ENCODE measurements at places on chromosomes 12 and 14. TPM values are rescaled to one million over a fixed set of nuclear protein-coding genes. Genes with fewer than 3 reads are reported as not detected.
A peak's percentile ranks its signal among the peaks of the same experiment; 100 is the strongest.

TBX5 gene
- 38.4 TPM for total RNA-seq

RASSF9 gene
- total RNA-seq = 10.1 TPM

FAR2 gene
- total RNA-seq = 1.1 TPM

DNA sequence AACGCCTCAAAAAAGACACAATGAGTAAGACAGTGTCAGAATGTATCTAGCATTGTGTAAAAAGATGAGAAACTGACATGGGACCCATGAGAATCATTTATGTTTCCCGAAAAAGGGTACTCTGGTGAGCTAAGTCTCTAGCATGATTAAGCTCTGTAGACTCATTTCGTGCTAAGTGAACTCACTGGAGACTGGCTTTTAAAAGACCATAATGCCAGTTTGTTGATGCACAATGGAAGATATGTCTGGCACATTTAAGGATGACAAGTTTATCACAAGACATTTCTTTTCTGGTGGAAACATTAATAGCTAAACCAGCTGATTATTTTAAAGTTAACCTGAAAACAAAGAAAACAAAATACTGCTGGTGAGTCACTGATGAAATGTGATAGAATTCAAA is 233.5 kb downstream of the SLC2A13 start:
- H3K27ac ChIP-seq = no peak overlapping the region
- no peaks in the 10 kb centered on the region for H3K36me3 ChIP-seq
- H3K27me3 ChIP-seq = no peaks in the 10 kb centered on the region
- no peak overlapping the region for H3K4me3 ChIP-seq

GRCh38 chr12:56257071-56257470 is 1.1 kb downstream of the ANKRD52 start:
- peaks cover 26% of the 10 kb centered on the region for H3K4me1 ChIP-seq
- H3K27ac ChIP-seq = peak overlapping the region; percentile 74
- peaks cover 40% of the 10 kb centered on the region for H3K36me3 ChIP-seq
- DNase-seq = peak; percentile 0
- no peak overlapping the region for H3K4me3 ChIP-seq

MDM1 gene
- total RNA-seq = 5.6 TPM

GRCh38 chr12:95601091-95601961 is 50.0 kb upstream of the USP44 start:
- H3K27me3 ChIP-seq = no peaks in the 10 kb centered on the region
- H3K4me1 ChIP-seq = peaks cover 18% of the 10 kb centered on the region
- DNase-seq = no peak
- H3K36me3 ChIP-seq = no peaks in the 10 kb centered on the region

- H3K36me3 ChIP-seq = no peaks in the 10 kb centered on the region
- peaks cover 28% of the 10 kb centered on the region for H3K4me1 ChIP-seq
- DNase-seq = peak; percentile 59
- peak overlapping the region; percentile 83 for H3K27ac ChIP-seq
- H3K27me3 ChIP-seq = no peaks in the 10 kb centered on the region
- H3K4me3 ChIP-seq = peak overlapping the region; percentile 84
Measured at GRCh38 chr12:55931780-55932550, 1.0 kb downstream of the DGKA start.

DNA sequence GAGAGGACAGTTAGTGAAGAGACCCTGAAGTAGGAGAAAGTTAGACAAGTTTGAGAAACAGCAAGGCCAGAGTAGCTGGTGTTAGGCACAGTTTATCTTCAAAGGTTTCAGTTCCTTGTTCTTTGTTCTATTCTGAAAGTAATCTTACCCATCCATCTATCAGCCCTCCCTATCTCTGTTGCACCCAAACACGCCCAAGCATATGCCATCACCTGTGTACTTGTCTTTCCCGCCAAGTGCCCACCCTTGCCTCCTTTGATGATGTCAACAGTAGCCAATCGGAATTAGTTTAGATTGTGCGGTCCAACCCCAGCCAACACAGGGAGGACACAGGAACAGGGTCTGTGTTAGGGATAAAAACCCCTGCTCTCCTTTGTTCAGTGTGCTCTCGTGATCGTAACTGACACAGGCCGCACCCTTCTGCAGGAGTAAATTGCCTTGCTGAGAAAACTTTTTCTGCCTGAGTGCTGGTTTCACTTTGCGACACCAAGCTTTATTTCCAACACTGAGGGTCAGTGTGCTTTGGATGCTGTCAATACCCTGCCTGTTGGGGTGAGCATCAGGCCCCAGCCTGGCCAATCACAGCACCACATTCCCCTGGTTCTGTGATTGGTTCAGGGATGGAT is 4.7 kb upstream of the TMEM229B start:
- no peaks in the 10 kb centered on the region for H3K27me3 ChIP-seq
- H3K4me3 ChIP-seq = no peak overlapping the region
- DNase-seq = no peak
- H3K4me1 ChIP-seq = peaks cover 4% of the 10 kb centered on the region

GRCh38 chr12:46524778-46525177 is 152.2 kb upstream of the SLC38A2 start:
- H3K27me3 ChIP-seq = no peaks in the 10 kb centered on the region
- peak overlapping the region; percentile 70 for H3K27ac ChIP-seq
- no peaks in the 10 kb centered on the region for H3K36me3 ChIP-seq
- H3K4me1 ChIP-seq = peaks cover 50% of the 10 kb centered on the region
- no peak overlapping the region for H3K4me3 ChIP-seq

DNA sequence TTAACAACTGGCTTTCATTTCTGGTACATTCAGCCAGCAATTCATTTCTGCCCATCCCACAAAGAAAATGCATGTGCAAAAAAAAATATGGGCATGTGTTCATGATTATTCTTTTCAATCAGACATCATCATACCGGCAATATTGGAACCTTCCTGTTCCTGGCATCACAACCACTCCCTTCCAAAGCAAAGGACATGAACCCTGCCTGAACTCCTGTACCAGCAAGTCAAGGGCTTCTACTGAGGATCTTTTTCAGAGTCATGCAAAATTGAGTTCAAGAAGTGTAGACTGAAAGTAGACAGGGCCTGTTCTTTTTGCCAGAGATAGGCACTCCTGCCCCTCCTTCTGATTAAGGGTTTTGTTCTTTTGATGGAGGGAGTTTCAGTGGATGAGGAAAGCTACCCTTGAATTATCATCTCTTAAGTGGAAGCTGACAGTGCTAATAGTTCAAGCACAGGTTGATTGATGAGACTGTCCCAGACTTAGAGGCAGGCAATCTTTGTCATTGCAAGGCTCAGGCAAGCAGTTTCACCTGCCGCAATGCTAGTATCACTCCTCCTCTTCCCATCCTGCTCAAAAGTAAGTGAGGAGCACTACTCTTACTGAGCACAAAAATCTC is 22.3 kb upstream of the DIO2 start:
- no peak overlapping the region for H3K27ac ChIP-seq
- no peak overlapping the region for H3K4me3 ChIP-seq

GRCh38 chr14:101542391-101542790 is 18.9 kb upstream of the DIO3 start:
- H3K4me3 ChIP-seq = no peak overlapping the region
- no peak for DNase-seq
- no peaks in the 10 kb centered on the region for H3K36me3 ChIP-seq
- H3K27me3 ChIP-seq = no peaks in the 10 kb centered on the region
- no peak overlapping the region for H3K27ac ChIP-seq
- no peaks in the 10 kb centered on the region for H3K4me1 ChIP-seq

MMP17 gene
- total RNA-seq = 0.28 TPM

GRCh38 chr12:125734137-125734536 is 668.9 kb downstream of the AACS start:
- no peak for DNase-seq
- H3K27me3 ChIP-seq = no peaks in the 10 kb centered on the region
- H3K36me3 ChIP-seq = no peaks in the 10 kb centered on the region
- no peaks in the 10 kb centered on the region for H3K4me1 ChIP-seq
- H3K27ac ChIP-seq = no peak overlapping the region
- H3K4me3 ChIP-seq = no peak overlapping the region

ZDHHC22 gene
- not detected for total RNA-seq

SELPLG gene
- total RNA-seq = 14.3 TPM

AGAP2 gene
- total RNA-seq = 4.7 TPM

- H3K36me3 ChIP-seq = no peaks in the 10 kb centered on the region
- no peak for DNase-seq
- H3K4me3 ChIP-seq = no peak overlapping the region
- H3K27ac ChIP-seq = no peak overlapping the region
- peaks cover 24% of the 10 kb centered on the region for H3K27me3 ChIP-seq
Measured at GRCh38 chr12:77060136-77060882, 5.1 kb downstream of the E2F7 start.

GRCh38 chr14:76720382-76720813 is 40.9 kb upstream of the VASH1 start:
- H3K4me1 ChIP-seq = peaks cover 17% of the 10 kb centered on the region
- no peaks in the 10 kb centered on the region for H3K36me3 ChIP-seq
- H3K4me3 ChIP-seq = no peak overlapping the region
- peak; percentile 94 for DNase-seq
- H3K27ac ChIP-seq = peak overlapping the region; percentile 66

DNA sequence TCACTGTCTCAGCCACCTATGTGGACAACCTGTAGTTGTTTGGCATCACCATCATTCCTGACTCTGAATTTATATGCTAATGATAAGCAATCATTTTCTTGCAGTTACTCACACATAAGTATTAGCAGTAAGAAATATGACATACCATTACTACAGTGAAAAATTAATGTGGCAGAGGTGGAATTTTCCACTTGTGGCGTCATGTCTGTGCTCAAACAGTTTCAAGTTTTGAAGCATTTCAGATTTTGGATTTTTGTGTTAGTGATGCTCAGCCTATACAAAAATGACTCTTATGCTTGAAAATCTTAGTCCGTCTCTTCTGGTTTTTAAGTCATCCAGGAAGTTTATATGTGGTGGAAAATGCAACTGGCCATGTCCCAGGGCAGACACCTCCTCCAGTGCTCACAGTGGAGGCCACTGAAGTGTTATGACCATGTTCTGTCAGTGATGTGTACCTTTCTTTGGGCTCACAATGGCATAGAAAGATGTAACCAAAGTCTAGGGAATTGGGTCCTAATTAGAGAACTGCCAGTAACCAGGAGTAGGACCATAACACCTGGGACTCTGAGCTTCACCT is 220.6 kb downstream of the SYT1 start:
- H3K27me3 ChIP-seq = no peaks in the 10 kb centered on the region
- no peak for DNase-seq
- no peaks in the 10 kb centered on the region for H3K4me1 ChIP-seq
- H3K36me3 ChIP-seq = no peaks in the 10 kb centered on the region

DNA sequence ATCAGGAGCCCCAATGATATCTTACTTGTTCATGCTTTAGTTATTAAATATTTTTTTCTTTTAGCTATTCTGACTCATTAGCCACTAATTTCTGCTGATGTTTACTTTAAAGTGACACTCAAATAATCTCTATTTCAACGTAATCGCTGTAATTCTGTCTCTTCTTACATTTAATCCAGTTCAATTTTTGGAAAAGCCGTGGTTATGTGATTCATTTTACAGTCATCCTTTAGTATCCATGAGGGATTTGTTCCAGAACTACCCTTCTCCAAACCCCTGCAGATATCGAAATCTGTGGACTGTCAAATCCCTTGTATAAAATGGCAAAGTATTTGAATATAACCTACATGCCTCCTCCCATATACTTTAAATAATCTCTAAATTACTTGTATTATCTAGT is 1103.4 kb downstream of the LRFN5 start:
- H3K36me3 ChIP-seq = no peaks in the 10 kb centered on the region
- no peak for DNase-seq
- H3K27ac ChIP-seq = no peak overlapping the region
- no peaks in the 10 kb centered on the region for H3K27me3 ChIP-seq
- no peaks in the 10 kb centered on the region for H3K4me1 ChIP-seq

DNA sequence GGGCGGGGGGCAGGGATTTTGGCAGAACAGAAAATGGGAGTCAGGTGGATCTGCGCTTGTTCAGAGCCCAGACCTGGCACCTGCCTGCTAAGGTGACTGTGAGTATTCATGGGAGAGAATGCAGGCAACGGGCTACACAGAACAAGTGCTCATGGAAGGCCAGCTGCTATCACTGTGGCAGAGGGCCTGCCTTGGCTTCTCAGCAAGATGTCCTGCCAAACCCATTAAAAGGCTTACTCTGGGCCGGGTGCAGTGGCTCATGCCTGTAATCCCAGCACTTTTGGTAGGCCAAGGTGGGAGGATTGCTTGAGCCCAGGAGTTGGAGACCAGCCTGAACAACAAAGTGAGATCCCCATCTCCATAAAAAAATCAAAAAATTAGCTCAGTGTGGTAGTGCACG is 21.0 kb downstream of the DIO3 start:
- no peak for DNase-seq
- no peaks in the 10 kb centered on the region for H3K36me3 ChIP-seq
- H3K4me1 ChIP-seq = no peaks in the 10 kb centered on the region
- peaks cover 11% of the 10 kb centered on the region for H3K27me3 ChIP-seq
- no peak overlapping the region for H3K4me3 ChIP-seq

GRCh38 chr12:39935839-39936238 is 170.0 kb downstream of the SLC2A13 start:
- H3K27ac ChIP-seq = no peak overlapping the region
- no peaks in the 10 kb centered on the region for H3K27me3 ChIP-seq

DNA sequence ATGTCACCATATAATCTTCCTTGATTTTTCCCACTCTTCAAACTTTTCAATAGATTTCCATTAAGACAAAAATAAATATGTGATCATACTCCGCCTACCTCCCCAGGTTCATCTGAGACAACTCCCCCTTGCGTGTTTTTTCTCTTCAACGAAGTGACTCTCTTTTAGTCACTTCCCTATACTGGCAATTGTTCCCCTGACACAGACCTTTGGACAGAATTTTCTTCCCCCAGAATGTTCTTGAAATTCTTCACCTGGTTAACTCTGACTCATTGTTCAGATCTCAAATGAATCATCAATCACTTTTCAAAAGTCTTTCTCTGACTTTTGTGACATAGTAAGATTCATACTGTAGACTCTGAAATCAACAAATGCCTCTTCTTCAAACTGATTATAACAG is 727.3 kb upstream of the LMO3 start:
- H3K27ac ChIP-seq = no peak overlapping the region
- DNase-seq = no peak
- H3K4me3 ChIP-seq = no peak overlapping the region
- H3K27me3 ChIP-seq = no peaks in the 10 kb centered on the region

- H3K27me3 ChIP-seq = no peaks in the 10 kb centered on the region
- no peak overlapping the region for H3K4me3 ChIP-seq
- peaks cover 60% of the 10 kb centered on the region for H3K36me3 ChIP-seq
- H3K27ac ChIP-seq = no peak overlapping the region
- DNase-seq = no peak
Measured at GRCh38 chr12:45402288-45402687, 186.4 kb downstream of the ANO6 start.

CISTR gene
- 1.6 TPM for total RNA-seq

CHPT1 gene
- total RNA-seq = 152 TPM

GPRC5D gene
- total RNA-seq = not detected

DNA sequence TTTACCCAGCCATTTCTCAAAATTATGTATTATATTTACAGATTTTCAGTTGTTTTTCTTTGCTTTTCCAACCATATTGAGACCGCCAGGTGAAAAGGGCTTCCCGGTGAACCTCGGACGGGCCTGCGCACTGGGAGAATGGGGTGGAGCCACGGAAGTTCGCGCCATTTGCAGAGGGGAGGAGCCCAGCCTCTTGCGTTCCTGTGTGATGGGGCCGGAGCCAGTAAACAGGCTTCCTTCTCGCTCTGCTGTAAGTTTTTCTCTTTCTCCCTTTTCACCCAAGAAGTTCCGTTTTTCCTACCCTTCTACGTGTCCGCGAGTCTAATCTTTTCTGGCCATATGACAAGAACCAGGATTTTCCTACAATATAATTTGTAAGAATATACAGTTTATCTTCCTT is 1108.8 kb upstream of the SEL1L start:
- no peaks in the 10 kb centered on the region for H3K4me1 ChIP-seq
- no peak overlapping the region for H3K4me3 ChIP-seq
- DNase-seq = no peak
- H3K27me3 ChIP-seq = no peaks in the 10 kb centered on the region

ORMDL2 gene
- 16.0 TPM for total RNA-seq

Measured in heart left ventricle (tissue), 16 donors.